ENCODE measurements at places on chromosomes 2 and 18.

DNA sequence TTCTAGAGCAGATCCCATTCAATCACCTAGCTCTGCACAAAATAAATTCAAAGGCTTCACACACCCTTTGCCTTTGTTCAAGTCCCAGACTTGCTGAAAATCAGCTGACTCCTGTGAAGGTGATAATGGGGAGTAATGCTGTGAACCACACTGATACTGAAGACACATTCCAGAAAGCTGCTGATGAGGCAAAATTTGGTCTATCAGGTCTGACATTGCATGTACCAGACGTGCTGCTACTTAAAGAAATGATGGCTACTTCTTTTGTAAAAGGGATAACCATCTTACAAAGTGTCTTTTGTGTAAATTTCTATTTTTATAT is 7.8 kb upstream of the CTIF start:
- DNase-seq = no peak

- DNase-seq = no peak
Measured at GRCh38 chr2:150817422-150817821, 330.0 kb upstream of the RND3 start.

DNA sequence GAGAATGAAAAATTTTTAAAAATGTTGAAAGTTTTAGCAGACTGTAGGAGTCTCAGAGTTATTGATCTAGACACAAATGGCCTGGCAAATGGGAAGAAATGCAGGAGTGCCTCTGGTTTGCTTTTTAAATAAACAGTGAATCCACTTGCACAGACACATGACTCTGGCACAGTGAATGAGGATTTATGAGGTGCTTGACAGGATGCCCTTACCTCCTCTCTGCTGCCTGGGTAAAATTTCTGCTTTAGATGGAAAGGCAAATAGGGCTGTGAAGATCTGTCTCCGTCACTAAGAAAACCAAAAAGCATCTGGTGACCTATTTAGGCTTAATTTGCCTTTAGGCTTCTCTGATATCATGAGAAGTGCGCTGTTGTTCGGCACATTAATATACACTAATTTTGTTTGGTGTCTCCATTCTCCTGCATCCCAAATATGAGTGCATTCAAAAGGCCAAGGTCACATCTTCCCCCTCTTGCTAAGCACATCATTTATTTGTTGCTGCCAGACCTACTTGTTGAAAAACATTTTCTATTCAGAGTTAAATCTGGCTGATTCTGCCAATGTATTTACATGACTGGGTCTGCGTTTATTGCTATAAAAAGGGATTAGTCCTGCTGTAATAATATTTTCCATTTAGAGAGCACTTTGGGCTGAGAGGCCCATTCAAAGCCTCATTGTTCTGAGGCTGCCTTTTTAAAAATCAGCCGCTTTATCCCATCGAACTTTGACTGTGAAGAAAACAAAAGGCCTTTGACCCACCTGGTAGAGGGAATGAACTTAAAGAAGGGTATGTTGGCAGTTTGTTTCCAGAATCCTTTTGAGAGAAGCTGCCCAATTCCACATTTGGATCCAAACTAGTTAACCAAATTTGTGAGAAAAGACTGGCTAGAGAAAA is 94.9 kb downstream of the RNF152 start:
- DNase-seq = no peak

GRCh38 chr2:120786038-120786960 is 50.6 kb downstream of the GLI2 start:
- no peak for DNase-seq

GRCh38 chr2:58895857-58896256 is 654.7 kb upstream of the FANCL start:
- no peak for DNase-seq

- DNase-seq = no peak
Measured at GRCh38 chr18:24914685-24915084, 437.3 kb downstream of the ZNF521 start.

Data from activated T-helper 1 cell treated with Interleukin-2 at 50 U/mL for 16 hours (primary cell).